ENCODE measurements at places on chromosomes 3 and 15. TPM values are rescaled to one million over a fixed set of nuclear protein-coding genes. Genes with fewer than 3 reads are reported as not detected.

- DNase-seq, result no peak
- no peak overlapping the region for H3K4me3 ChIP-seq
- no peak overlapping the region for H3K27ac ChIP-seq
- no peaks in the 10 kb centered on the region for H3K36me3 ChIP-seq
Measured at GRCh38 chr3:190302212-190302867, 19.9 kb downstream of the CLDN1 start.

Gene THRB
- not detected for total RNA-seq

Gene LOXL1
- total RNA-seq, result 1.3 TPM

DNA sequence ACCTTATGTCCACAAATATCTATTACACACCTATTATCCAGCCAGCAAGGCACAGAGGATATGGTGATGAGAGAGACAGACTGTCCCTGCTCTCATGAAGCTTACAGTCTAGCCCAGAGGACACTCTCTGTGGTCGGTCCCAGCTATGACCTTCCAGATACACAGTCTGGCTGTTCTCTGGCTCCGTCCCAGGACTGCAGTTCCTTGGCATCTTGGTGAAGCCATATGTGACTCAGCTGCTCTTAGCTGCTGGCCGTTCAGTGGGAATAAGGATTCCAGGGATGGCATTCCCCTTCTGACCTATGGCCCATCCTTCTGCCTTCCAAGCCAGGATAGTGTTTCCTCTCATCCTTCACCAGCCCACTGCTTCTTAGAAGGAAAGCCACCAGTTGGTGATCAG is 30.8 kb downstream of the MEX3B start:
- H3K4me1 ChIP-seq, result no peaks in the 10 kb centered on the region
- no peaks in the 10 kb centered on the region for H3K36me3 ChIP-seq
- DNase-seq, result no peak
- H3K27ac ChIP-seq, result no peak overlapping the region
- peaks cover 2% of the 10 kb centered on the region for H3K27me3 ChIP-seq

Gene EPB42
- not detected for total RNA-seq

DNA sequence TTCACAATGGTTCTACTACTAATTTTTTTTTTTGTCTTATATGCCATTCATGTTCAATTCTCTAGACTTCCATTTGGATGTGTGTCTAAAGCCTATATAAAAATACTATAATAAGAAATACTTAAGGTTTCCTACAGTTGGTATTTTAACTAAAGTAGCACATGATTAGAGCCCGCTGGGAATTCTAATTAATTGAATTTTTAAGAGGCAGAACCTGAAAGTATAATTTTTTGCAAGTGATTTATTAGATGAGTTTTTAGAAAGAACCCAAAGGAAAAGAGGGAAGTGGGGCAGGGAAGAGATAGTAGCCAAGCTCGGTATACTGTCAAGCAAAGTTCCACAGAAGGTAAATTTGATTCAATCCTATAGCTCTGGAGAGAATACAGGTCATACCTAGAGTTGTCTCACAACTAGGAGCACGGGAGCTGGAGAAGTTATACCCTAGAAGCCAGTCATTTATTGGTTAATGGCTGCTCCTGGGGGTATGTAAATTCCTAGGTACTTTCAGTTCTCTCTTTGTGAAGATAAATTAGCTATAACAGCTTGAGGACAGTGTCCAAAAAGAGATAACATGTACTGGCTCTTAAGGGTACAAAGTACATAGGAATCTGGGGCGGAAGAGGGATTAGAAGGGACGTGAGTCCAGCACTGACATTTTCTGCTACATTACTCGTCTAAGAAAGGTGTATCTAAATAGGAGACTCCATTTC is 225.6 kb downstream of the CNTN6 start:
- no peaks in the 10 kb centered on the region for H3K4me1 ChIP-seq
- no peaks in the 10 kb centered on the region for H3K27me3 ChIP-seq
- DNase-seq, result no peak
- H3K36me3 ChIP-seq, result no peaks in the 10 kb centered on the region
- H3K27ac ChIP-seq, result no peak overlapping the region
- no peak overlapping the region for H3K4me3 ChIP-seq

Gene SLCO2A1
- not detected for total RNA-seq

- peaks cover 11% of the 10 kb centered on the region for H3K27me3 ChIP-seq
- H3K27ac ChIP-seq, result no peak overlapping the region
- DNase-seq, result no peak
- H3K4me3 ChIP-seq, result no peak overlapping the region
- H3K36me3 ChIP-seq, result no peaks in the 10 kb centered on the region
Measured at GRCh38 chr3:194984066-194984465, 286.9 kb downstream of the XXYLT1 start.

DNA sequence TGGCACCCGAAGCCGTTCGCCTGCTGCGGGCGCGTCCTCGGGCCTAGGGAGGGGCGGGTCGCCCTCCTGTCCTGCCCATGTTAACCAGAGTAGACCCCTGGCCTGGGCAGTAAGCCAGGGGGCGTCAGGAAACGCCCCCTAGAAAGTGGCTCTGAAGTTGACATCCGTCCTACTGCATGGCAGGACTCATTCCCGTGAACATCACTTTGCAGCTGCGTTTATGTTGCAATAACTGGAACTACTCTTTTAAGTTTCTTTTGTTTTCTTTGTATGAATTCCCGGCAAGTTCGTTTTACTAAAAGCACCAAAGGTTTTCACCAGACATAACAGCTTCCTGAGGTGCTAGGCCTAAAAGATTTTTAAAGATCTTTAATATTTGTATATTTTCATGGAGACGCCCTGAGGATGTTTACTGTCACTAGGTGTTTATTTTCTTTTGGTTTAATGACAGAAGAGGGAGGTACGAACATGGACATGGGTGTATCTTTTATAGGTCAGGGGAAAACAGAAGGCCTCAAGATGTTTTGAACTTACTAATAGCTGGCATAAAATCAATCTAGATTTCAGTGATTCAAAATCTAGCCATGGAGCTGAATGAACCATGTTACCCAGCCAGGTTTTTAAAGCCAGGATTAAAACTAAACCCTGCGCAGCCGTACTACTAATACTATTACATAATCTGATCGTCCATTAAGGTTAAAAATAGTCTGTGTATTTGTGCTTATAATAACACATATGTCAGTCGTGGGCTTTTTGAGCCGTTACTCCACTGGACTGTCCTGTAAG is 1.0 kb downstream of the C15orf61 start:
- peak overlapping the region; percentile 95 for H3K4me3 ChIP-seq
- H3K27ac ChIP-seq, result peak overlapping the region; percentile 98
- peaks cover 5% of the 10 kb centered on the region for H3K36me3 ChIP-seq
- H3K27me3 ChIP-seq, result no peaks in the 10 kb centered on the region
- DNase-seq, result no peak

GRCh38 chr3:180073561-180073960 is 36.8 kb upstream of the PEX5L start:
- DNase-seq, result no peak
- H3K36me3 ChIP-seq, result no peaks in the 10 kb centered on the region
- no peak overlapping the region for H3K4me3 ChIP-seq
- H3K27me3 ChIP-seq, result no peaks in the 10 kb centered on the region
- H3K4me1 ChIP-seq, result no peaks in the 10 kb centered on the region

DNA sequence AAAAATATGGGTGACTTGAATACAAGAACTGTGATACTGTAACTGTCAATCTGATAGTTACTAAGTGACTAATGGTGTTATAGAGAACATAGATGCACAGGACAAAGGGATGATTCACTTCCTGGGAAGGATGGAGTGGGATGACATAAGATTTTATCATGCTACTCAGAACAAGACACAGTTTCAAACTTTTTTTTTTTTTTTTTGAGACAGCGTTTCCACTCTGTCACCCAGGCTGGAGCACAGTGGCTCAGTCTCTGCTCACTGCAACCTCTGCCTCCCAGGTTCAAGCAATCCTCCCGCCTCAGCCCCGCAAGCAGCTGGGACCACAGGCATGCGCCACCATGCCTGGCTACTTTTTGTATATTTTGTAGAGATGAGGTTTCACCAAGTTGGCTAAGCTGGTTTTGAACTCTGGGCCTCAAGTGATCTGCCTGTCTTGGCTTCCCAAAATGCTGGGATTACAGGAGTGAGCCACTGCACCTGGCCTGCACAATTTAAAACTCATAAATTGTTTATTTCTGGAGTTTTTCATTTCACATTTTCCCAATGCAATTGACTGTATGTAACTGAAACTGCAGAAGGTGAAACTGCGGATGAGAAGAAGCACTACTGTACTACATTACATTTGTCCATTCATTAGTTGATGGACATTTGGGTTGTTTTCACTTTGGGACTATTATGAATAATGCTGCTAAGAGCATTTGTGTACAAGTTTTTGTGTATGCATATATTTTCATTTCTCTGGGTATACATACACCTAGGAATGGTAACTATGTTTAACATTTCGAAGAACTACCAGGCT is 40.6 kb downstream of the ADIPOQ start:
- DNase-seq, result peak; percentile 31
- H3K4me3 ChIP-seq, result peak overlapping the region; percentile 54
- peaks cover 3% of the 10 kb centered on the region for H3K36me3 ChIP-seq
- no peaks in the 10 kb centered on the region for H3K27me3 ChIP-seq

Gene NCEH1
- total RNA-seq, result 8.8 TPM

- H3K4me3 ChIP-seq, result no peak overlapping the region
- H3K4me1 ChIP-seq, result peaks cover 22% of the 10 kb centered on the region
- DNase-seq, result no peak
- H3K27ac ChIP-seq, result no peak overlapping the region
- H3K36me3 ChIP-seq, result peaks cover 2% of the 10 kb centered on the region
Measured at GRCh38 chr3:72957297-72957696, 39.3 kb upstream of the PPP4R2 start.

DNA sequence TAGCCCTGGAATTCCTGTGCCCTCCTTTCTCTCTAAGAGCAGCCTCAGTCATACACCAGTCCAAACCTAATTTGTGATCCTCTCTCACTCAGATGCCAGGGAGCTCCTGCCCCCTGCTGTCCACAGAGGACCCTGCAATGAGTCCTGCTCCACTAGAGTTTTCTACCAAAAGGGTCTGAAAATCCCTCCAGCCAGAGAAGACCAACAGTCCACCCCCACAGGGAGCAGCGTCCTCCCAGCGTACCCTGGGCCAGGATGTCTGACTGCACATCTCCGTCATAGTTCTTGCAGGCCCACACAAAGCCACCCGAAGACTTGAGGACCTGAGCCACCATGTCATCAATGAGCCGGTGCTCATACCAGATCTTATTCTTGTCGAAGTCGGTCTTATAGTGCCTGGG is 15.4 kb downstream of the IDH2 start:
- no peak for DNase-seq
- H3K27me3 ChIP-seq, result no peaks in the 10 kb centered on the region
- H3K27ac ChIP-seq, result no peak overlapping the region

Gene BNC1
- not detected for total RNA-seq

- peaks cover 50% of the 10 kb centered on the region for H3K4me1 ChIP-seq
- H3K27me3 ChIP-seq, result peaks cover 13% of the 10 kb centered on the region
- no peak for DNase-seq
- peaks cover 8% of the 10 kb centered on the region for H3K36me3 ChIP-seq
- H3K27ac ChIP-seq, result peak overlapping the region; percentile 100
- H3K4me3 ChIP-seq, result peak overlapping the region; percentile 92
Measured at GRCh38 chr3:149812165-149812605, 830 bp upstream of the RNF13 start.

DNA sequence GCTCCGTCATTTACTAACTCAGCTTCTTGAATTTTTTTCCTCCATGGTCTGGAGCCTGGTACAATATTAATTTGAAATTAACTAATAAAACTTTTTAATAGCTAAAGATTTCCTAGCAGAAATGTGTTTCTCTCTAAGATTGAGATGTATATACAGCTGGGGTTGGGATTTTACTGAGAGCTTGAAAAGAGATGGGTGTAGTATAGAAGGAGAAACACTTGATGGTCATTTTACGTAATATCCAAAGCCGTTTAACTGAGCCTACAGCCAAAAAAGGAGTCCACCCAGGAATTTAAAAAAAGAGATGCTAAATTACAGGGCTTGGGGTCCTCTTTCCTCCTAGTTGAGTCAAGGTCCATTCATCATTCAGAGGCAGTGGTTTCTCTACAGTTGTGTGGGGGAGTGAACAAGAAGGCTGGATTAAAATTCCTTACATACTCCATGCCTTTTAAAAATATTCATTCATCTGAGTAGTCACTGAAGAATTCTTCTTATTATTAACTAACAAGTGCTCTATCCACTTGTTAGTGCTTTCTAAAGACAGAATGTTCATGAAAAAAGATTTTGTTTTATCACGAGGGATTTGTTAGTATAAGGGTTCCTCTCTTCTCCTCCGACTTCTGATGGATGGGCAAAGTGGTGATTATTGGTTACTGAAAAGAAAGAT is 255.3 kb upstream of the IL12A start:
- no peak for DNase-seq
- no peaks in the 10 kb centered on the region for H3K36me3 ChIP-seq
- no peaks in the 10 kb centered on the region for H3K4me1 ChIP-seq

Gene UPK1B
- total RNA-seq, result not detected

DNA sequence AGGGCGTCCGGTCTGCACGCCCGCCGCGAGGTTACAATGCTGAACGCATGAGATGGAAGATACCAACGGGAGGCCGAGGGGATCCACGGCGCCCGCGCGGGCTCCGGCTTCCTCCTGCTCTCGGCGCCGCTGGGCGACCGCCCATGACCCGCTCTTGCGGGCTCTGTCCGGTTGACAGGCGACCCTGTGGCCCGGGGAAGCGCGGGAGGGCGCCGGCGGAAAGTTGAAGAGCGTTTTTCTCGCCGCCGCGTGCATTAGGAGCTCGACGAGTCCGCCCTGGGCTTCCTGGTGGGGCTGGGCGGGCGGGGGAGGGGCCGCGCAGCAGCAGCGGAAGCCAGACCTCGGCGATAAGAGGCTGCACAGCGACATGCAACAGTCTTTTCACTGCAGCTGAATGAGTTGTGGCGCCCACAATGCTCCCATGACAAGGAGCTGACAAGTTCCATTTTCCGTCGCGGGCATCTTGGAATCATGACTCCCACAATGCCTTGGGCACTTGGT is at the start of gene MBNL1:
Gene MBNL1 (plus strand): TSS at position 375 of the 501 bp plus-strand sequence. CDS start 31,265 bp downstream, outside the sequence.
- peak within 1 kb of the TSS; percentile 94 for H3K27ac ChIP-seq
- peak within 1 kb of the TSS; percentile 90 for H3K4me3 ChIP-seq
- peaks cover 34% of the 10 kb centered on the region for H3K36me3 ChIP-seq
- peak; percentile 81 for DNase-seq
- H3K27me3 ChIP-seq, result no peaks in the 10 kb centered on the region

DNA sequence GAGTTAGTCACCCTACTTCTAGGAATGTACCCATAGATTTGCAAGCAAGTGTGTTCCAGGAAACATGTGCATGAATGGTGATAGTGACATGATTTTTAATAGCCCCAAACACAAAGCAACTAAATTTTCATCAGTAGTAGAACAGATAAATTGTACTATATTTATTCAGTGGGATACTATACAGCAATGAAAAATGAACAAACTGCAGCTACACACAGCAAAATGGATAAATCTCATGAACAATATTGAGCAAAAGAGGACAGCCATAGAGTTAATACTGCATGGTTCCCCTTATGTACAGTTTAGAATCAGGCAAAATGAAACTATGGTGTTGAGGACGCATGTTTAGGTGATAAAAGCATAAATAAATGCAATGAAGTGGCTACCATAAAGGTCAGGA is 26.0 kb downstream of the MESP1 start:
- no peaks in the 10 kb centered on the region for H3K36me3 ChIP-seq
- DNase-seq, result no peak
- no peaks in the 10 kb centered on the region for H3K4me1 ChIP-seq
- H3K27ac ChIP-seq, result no peak overlapping the region

Gene REC114
- not detected for total RNA-seq

Gene BLOC1S6
- 50.6 TPM for total RNA-seq

Gene INSYN1
- not detected for total RNA-seq

- H3K27ac ChIP-seq, result no peak overlapping the region
- H3K36me3 ChIP-seq, result no peaks in the 10 kb centered on the region
- DNase-seq, result no peak
- H3K27me3 ChIP-seq, result no peaks in the 10 kb centered on the region
- peaks cover 5% of the 10 kb centered on the region for H3K4me1 ChIP-seq
- no peak overlapping the region for H3K4me3 ChIP-seq
Measured at GRCh38 chr15:48471073-48471472, 139.8 kb downstream of the DUT start.

Gene POPDC2
- 1.0 TPM for total RNA-seq

Data from activated T-helper 1 cell treated with anti-CD3 and anti-CD28 coated beads, Interleukin-12 subunit alpha, Interleukin-12 subunit beta, Interleukin-2, Interleukin-4 antibody, amounts not matched to agents 30 ng/mL and 10 ng/mL and 1 ng/mL, durations not matched to agents 14 hours and 24 hours and 36 hours (primary cell).